ENCODE measurements at places on chromosomes 1 and 21.

GRCh38 chr1:203799971-203800370 is 4.5 kb downstream of the ZBED6 start:
- no peak for DNase-seq
- peaks cover 19% of the 10 kb centered on the region for H3K36me3 ChIP-seq
- H3K4me1 ChIP-seq: peaks cover 71% of the 10 kb centered on the region
- no peak overlapping the region for H3K27ac ChIP-seq
- no peaks in the 10 kb centered on the region for H3K27me3 ChIP-seq

DNA sequence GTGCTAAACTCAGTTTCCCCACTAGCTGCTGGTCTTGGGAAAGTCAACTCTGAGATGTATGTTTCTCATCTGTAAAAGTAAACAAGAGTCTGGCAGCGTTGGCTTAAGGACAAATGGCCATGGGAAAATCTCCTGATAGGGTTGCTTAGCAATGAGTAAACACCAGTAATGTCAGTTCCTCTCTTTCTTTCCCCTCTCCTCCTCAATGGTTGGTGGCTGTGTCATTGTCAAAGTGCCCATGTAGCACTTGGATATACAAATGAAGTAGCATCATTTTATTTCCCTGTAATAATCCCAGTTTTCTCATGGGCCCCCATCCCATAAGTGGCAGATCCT is 2.2 kb upstream of the FYB2 start:
- no peak overlapping the region for H3K27ac ChIP-seq
- no peaks in the 10 kb centered on the region for H3K4me1 ChIP-seq
- no peaks in the 10 kb centered on the region for H3K36me3 ChIP-seq
- no peak for DNase-seq

DNA sequence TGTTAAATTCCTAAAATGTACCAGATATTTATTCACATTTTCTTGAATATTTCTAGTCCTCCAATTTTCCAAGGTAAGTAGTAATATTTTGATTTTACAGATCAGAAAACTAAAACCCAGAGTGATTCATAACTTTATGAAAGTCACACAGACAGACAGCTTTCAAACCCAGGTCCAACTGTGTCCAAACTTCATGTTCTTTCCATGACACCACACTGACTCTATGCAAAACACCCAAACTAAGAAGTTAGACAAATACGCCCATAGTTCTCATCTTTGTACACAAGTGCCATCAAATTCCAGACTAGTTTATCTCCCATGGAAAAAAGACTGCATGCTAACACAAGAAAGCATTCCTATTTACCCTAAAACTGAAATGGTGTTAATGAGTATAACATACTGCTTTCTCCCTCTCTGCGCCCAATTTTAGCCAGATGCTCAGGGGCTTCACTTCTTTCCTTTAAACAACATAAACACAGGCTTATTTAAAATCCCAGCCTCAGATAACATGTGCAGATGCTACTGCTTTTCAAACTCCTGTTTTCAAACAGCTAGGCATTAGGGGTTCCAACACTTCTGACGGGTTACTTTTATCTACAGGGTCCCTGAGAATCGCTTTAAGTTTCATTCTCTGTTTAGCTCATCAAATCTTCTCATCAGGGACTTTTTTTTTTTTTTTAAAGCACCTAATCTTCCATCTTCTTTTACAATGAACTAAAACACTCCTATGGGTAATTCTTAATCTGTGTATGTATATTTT is 44.6 kb downstream of the WASF2 start:
- peaks cover 3% of the 10 kb centered on the region for H3K36me3 ChIP-seq
- no peak overlapping the region for H3K27ac ChIP-seq
- H3K4me1 ChIP-seq: peaks cover 28% of the 10 kb centered on the region

GRCh38 chr21:45217010-45217409 is 70.7 kb downstream of the POFUT2 start:
- no peak for DNase-seq
- no peaks in the 10 kb centered on the region for H3K4me1 ChIP-seq
- no peak overlapping the region for H3K4me3 ChIP-seq
- H3K27me3 ChIP-seq: no peaks in the 10 kb centered on the region

DNA sequence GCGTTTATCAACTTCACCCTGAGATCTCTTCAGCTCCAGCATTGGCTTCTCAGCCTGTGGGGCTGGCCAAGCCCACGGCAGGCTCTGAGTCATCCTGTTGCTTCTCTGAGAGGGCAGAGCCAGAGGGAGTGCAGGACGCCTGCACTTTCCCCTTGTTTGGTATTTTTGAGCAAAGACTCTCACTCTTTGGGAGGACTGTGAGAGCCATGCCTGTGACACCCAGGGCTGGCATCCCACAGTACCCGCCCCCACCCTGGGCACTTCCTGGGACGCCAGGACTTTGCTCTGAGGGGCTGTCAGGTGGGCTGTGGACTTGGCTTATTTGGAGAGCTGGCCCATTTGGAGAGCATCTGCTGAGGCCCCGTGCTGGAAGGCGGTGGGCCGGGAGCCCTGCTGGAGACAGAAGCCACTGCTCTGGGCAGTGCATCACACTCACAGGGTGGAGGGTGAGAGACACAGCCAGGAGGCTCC is 37.4 kb downstream of the VANGL1 start:
- H3K27ac ChIP-seq: no peak overlapping the region
- no peaks in the 10 kb centered on the region for H3K36me3 ChIP-seq
- DNase-seq: no peak
- H3K4me3 ChIP-seq: no peak overlapping the region
- H3K27me3 ChIP-seq: no peaks in the 10 kb centered on the region

DNA sequence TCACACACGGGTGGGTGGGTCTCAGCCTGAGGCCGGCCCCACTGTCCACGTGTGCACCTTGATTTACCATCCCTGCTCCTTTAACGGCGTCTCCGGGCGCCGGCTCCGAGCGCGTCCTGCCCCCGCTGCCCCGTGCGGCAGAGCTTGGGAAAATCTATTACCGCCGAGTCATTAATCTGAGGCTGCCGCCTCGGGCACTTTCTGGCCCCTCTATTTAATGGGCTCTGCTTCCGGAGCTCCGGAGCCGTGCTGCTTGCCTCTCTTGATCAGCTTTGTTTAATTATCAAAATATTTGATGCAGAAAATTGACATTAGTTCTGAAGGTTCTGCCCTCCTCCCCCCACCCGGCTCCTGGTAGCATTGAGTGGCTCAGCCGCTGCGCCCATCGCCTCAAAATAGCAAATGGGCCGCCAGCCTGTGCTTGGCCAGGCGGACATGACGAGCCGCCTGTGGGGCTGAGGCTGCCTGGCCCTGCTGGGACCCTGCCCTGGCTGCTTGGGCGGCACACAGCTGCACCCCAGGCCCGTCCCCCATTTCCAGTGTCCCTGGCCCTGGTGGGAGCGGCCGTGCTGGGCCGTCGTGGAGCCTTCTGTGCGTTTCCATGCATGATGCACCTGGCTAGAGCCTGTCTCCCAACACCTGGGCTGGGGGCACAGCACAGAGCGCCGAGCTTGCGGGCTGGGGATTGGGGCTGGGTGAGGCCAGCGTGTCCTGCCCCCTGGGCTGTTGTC is 81.6 kb upstream of the TTC34 start:
- no peak for DNase-seq
- no peaks in the 10 kb centered on the region for H3K4me1 ChIP-seq
- no peaks in the 10 kb centered on the region for H3K27me3 ChIP-seq

DNA sequence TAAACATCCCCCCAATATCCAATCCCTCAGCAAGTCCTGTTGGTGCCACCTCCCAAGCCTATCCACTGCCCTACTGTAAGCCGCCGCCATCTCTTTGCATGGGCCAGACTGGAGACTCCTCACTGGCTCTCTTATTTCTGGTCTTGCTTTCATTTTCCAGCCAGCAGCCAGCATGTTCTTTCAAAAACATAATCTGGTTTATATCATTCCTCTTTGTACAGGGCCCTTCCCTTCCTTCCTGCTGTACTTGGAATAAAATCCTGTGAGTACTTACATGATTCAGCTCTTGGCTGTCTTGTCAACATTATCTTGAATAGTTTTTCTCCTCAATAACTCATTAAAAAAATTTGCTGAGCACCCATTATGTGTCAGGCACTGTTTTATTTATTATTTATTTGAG is 28.2 kb downstream of the TLR5 start:
- no peaks in the 10 kb centered on the region for H3K27me3 ChIP-seq
- no peaks in the 10 kb centered on the region for H3K36me3 ChIP-seq
- no peak overlapping the region for H3K27ac ChIP-seq
- no peak for DNase-seq
- H3K4me1 ChIP-seq: no peaks in the 10 kb centered on the region
- H3K4me3 ChIP-seq: no peak overlapping the region

- H3K4me3 ChIP-seq: no peak overlapping the region
- no peaks in the 10 kb centered on the region for H3K4me1 ChIP-seq
- no peaks in the 10 kb centered on the region for H3K27me3 ChIP-seq
- no peaks in the 10 kb centered on the region for H3K36me3 ChIP-seq
- H3K27ac ChIP-seq: no peak overlapping the region
- DNase-seq: no peak
Observed at GRCh38 chr1:47584249-47584648, 146.4 kb downstream of the FOXD2 start.

DNA sequence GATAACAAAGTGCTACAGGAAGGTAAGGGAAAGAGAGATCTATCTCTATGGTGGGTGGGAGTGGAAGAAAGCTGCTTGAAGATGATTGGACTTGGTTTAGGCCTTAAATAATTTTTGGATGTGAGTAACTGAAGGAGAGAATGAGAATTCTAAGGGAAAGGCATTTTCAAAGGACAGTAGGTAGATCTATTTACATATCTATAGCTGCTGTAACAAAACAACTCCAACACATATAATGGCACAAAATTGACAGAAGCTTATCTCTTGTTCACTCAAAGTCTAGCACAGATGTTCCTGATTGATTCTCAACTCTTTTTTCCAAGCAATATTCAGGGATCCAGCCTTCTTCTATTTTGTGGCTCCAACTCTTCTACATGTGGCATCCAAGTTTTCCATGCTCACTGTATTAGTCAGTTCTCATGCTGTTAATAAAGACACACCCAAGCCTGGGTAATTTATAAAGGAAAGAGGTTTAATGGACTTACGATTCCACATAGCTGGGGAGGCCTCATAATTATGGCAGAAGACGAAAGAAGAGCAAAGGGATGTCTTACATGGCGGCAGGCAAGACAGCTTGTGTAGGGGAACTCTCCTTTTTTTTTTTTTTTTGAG is 3.1 kb upstream of the DDAH1 start:
- DNase-seq: no peak
- H3K27ac ChIP-seq: no peak overlapping the region
- H3K27me3 ChIP-seq: peaks cover 6% of the 10 kb centered on the region
- H3K4me3 ChIP-seq: no peak overlapping the region
- peaks cover 4% of the 10 kb centered on the region for H3K4me1 ChIP-seq
- no peaks in the 10 kb centered on the region for H3K36me3 ChIP-seq

DNA sequence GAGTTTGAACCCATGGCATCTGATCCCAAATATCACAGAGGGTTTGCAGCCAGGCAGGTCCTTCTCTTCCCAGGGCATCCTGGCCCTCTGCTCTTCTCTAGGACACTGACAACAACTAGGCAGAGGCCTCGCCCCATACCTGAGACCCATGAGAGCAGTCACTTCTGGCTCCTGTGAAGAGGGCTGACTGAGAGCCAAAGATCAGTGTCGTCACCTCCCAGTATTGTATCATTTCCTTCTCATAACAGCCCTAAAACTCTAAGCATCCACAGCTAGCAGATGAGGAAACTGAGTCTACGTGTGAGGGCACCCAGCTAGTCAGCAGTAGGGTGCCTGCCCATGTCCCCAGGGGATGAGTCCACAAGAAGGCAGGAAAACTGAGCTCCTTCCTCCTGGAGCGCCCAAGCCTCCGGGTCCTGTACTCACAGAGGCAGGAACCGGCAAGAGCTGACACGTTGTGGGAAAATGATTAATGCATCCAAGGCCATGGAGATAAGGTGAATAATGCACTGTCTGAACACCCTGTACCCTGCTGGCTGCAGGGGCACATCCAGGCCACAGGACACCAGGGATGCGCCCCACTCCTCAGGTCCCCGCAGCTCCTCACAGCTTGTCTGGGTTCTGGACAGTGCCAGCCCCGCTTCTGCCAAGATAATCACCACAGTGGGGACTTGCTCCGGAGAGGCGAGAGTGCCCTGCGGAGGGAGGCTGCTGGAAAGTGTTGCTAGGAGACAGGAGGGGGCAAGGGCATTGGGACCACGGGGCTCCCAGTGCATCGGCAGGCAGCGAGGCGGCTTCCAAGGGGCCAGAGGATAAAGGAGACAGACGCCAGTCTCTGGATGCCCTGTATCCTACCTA is 340.0 kb downstream of the NPHP4 start:
- no peaks in the 10 kb centered on the region for H3K4me1 ChIP-seq
- no peaks in the 10 kb centered on the region for H3K36me3 ChIP-seq

GRCh38 chr1:170063109-170063826 is 11.2 kb downstream of the KIFAP3 start:
- no peak overlapping the region for H3K27ac ChIP-seq
- no peak for DNase-seq
- H3K36me3 ChIP-seq: no peaks in the 10 kb centered on the region
- H3K27me3 ChIP-seq: no peaks in the 10 kb centered on the region
- no peak overlapping the region for H3K4me3 ChIP-seq

DNA sequence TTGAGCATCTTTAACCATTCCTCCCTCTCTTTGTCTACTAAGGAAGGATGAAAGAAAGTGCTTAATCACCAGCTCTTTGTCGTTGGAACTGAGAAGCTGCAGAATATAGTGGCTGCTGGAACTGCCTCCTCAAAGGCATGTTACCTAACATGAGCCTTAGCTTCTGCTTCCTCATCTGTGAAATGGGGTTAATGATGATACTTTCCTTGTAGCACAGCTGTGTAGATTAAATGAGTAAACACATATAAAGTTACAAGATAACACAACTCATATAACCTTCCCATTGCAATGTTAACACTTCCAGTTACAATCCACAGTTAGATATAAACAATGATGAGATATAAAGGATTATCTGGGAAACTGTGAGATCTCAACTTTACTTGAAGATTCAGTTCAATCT is 48.4 kb upstream of the ZNF326 start:
- H3K4me3 ChIP-seq: no peak overlapping the region
- H3K27ac ChIP-seq: no peak overlapping the region
- no peaks in the 10 kb centered on the region for H3K36me3 ChIP-seq
- no peaks in the 10 kb centered on the region for H3K4me1 ChIP-seq
- no peak for DNase-seq

- peaks cover 3% of the 10 kb centered on the region for H3K36me3 ChIP-seq
- peaks cover 21% of the 10 kb centered on the region for H3K4me1 ChIP-seq
- no peak overlapping the region for H3K4me3 ChIP-seq
- no peak for DNase-seq
- no peaks in the 10 kb centered on the region for H3K27me3 ChIP-seq
Observed at GRCh38 chr21:43912500-43912899, 47.5 kb downstream of the AGPAT3 start.

GRCh38 chr1:35173909-35174540 is 18.9 kb downstream of the SFPQ start:
- H3K27ac ChIP-seq: no peak overlapping the region
- H3K36me3 ChIP-seq: peaks cover 35% of the 10 kb centered on the region
- H3K4me1 ChIP-seq: peaks cover 8% of the 10 kb centered on the region
- no peaks in the 10 kb centered on the region for H3K27me3 ChIP-seq
- no peak for DNase-seq

- H3K36me3 ChIP-seq: no peaks in the 10 kb centered on the region
- peaks cover 26% of the 10 kb centered on the region for H3K4me1 ChIP-seq
- DNase-seq: no peak
- peak overlapping the region; percentile 68 for H3K4me3 ChIP-seq
Observed at GRCh38 chr1:27391511-27392095, 819 bp upstream of the GPR3 start.

Measured in CD4-positive, alpha-beta memory T cell (primary cell).